Tracheal epithelial cell (primary cell): ENCODE measurements at places on chromosomes 11 and 22. TPM values are rescaled to one million over a fixed set of nuclear protein-coding genes. Genes with fewer than 3 reads are reported as not detected.

ANO1 gene
- total RNA-seq: 2.9 and 3.0 TPM in 2 replicates

CSNK2A3 gene
- 2.2 and 5.1 TPM in 2 replicates for total RNA-seq

MMP12 gene
- not detected in 2 replicates for total RNA-seq

PIH1D2 gene
- total RNA-seq: 0.72 and 1.1 TPM in 2 replicates

OR51S1 gene
- not detected in 2 replicates for total RNA-seq

KRTAP5-8 gene
- total RNA-seq: 0.24 TPM in 1 of 2 replicates, not detected in the other

TSPAN18 gene
- total RNA-seq: 0.72 TPM in 1 of 2 replicates, not detected in the other

CFAP300 gene
- 3.6 and 8.7 TPM in 2 replicates for total RNA-seq

OR4B1 gene
- total RNA-seq: not detected in 2 replicates

ART1 gene
- not detected in 2 replicates for total RNA-seq
